Stimulated activated CD8-positive, alpha-beta memory T cell treated with anti-CD3 and anti-CD28 coated beads, Interleukin-4, amount 100 ng/mL, for 1 hour (primary cell): ENCODE measurements at places on chromosomes 4 and X.

- DNase-seq, result no peak
These were observed 17.8 kb downstream of the ZDHHC9 start for GRCh38 chrX:129825746-129826505.

GRCh38 chrX:153871451-153871850 is 14.5 kb downstream of the L1CAM start:
- DNase-seq, result no peak

GRCh38 chrX:29155286-29155685 is 568.0 kb downstream of the IL1RAPL1 start:
- DNase-seq, result no peak

GRCh38 chr4:120874792-120875774 is 47.4 kb downstream of the PRDM5 start:
- DNase-seq, result no peak

DNA sequence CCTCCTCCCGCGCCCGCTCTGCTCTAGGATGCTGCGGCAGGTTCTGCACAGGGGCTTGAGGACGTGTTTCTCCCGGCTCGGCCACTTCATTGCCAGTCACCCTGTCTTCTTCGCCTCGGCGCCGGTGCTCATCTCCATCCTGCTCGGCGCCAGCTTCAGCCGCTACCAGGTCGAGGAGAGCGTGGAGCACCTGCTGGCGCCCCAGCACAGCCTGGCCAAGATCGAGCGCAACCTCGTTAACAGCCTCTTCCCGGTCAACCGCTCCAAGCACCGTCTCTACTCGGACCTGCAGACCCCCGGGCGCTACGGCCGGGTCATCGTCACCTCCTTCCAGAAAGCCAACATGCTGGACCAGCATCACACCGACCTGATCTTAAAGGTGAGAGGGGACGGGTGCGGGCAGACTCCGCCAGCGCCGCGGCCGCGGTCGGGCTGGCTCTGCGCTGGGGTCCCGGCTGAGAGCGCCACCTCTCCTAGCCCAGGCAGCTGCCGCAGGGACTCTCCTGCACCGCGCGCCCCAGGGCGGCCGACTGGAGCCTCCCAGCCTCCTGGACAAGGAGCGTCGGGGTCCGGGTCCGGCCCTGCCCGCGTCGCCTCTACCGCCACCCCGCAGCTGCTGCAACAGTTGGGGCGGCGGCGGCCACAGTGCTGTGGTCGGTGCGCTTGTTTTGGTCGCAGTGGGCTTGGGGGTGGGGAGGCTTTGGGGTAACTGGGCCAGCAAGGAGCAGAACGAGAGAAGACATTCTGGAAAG is at the start of gene PTCHD1:
TSS of gene PTCHD1 (plus strand) at position 2 of the 752 bp plus-strand sequence. CDS start at position 29, 27 bp downstream.
- DNase-seq, result no peak

DNA sequence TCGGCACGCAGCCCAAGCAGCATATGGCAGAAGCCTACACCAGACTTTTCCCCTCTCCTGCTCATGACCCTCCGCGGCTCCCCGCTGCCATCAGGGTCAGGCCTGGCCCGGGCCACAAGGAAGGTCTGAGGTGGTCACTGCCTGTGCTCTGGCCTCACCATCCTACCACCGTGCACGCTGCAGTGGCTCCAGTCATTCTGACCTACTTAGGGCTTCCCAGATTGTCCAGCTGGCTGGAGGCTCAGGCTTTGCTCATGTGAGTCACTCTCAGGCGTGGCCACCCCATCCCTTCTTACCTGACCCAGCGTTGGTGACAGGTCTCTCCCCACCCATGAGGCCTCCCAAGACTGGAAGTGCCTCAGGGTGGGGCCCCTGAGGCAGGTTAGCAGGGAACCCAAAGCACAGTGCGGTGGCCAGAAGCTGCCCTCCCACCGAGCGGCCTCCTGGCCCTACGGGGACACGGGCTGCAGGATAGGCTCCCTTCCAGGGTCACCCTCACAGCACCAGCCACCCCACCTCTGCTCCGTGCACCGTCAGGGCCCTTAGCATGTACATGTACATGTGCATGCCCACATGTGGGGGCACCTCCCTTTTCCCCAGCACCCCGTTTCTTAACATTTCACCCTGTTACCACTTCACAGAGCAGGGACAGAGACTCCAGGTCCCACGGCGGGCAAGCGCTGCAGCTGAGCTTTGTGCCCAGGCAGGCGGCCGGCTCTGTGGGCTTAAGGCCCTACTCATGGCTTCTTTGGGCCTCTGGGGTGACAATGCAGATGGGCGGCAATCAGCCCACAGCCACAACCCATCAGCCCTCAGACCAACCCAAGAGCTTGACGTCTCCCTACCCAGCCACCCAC is 2.2 kb downstream of the TREX2 start:
- DNase-seq, result no peak

DNA sequence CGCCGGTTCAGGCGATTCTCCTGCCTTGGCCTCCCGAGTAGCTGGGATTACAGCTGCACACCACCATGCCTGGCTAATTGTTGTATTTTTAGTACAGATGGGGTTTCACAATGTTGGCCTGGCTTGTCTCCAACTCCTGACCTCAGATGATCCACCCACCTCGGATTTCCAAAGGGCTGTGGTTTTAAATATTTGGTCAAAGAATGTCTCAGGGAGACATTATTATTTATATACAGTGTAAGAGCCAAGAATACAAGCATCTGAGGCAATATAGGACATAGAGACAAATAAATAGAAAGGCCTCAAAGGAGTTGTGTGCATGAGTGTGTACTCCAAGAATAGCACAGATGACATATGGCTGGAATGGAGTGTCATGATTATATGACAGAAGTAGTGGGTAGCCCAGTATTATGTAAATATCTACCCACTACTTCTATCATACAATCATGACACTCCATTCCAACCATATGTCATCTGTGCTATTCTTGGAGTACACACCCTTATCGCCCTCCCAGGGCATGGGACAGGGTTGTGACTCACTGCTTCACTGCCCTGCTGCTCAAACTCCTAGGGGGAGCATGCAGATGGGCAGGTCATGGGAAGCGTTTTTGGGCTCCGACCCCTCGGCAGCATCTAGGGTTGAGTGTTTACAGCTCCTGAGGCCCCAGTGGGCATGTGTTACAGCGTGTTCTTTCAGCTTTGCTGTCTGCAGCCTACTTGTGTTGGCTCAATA is 1649.8 kb upstream of the PCDH10 start:
- no peak for DNase-seq

- no peak for DNase-seq
These were observed 87.3 kb upstream of the EMCN start for GRCh38 chr4:100605144-100605543.

DNA sequence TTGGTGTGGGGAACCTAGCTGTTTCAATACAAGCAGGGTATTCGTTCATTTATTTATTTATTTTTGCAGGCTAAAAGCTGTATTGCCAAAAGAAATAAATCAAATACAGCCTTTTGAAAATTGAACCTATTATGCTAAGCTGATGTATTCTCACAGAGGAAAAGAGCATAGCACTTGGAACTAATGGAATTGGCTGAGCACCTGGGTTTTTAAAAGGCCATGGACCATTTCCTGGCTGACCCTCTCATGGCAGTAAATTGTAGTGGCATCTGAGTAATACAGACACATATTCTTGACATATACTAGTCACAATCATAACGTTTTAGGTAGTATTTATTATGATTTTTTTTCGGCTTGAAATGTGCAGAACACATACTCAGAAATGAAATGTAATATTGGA is 71.8 kb upstream of the ALG13 start:
- DNase-seq, result no peak

- DNase-seq, result peak; percentile 0
These were observed 162.3 kb upstream of the MAMLD1 start for GRCh38 chrX:150200820-150201287.

GRCh38 chr4:163148466-163149336 is 18.0 kb downstream of the NAF1 start:
- DNase-seq, result no peak

DNA sequence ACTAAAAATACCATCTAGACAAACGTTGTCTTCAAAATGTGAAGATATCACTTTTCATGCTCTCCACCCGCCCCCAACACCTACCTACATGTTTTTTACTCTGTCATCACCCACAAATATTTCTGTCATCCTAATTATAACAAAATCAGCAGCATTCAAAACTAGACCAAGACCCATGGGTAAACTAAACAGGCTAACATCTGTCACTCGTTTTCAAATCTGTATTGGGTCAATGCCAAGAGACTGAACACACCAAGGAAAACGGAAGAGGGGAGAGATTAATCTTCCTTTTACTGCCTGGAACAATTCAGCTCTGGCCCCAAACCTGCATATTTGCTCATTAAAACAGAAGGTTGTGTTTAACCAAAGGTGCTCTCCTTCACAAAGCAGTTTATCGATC is 17.5 kb downstream of the FAM184B start:
- DNase-seq, result no peak

DNA sequence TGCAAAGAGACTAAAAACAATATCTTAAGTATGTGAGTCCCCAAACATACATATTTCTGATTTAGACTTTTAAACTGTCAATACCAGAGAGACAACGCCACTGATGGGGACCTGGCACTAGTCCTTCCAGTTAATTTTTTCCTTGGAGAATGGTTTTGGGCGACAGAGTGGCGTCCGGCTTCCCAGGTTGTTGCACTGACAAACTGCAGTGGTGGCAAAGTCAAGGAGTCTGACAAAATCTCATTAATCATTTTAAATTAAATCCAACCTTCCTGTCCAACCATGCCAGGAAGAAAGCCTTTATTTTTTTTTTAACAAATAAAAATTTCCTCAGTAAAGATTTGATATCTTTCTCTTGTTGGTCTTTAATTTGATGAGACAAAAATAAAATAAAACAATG is 52.8 kb downstream of the FBXO8 start:
- no peak for DNase-seq

- no peak for DNase-seq
These were observed 46.4 kb downstream of the NAT8L start for GRCh38 chr4:2105559-2105958.

- no peak for DNase-seq
These were observed 260.4 kb downstream of the SMARCA1 start for GRCh38 chrX:129262912-129263311.

- no peak for DNase-seq
These were observed 1039.7 kb downstream of the RAPGEF2 start for GRCh38 chr4:160142579-160142978.

GRCh38 chr4:37236165-37236564 is 8.4 kb upstream of the NWD2 start:
- DNase-seq, result no peak

DNA sequence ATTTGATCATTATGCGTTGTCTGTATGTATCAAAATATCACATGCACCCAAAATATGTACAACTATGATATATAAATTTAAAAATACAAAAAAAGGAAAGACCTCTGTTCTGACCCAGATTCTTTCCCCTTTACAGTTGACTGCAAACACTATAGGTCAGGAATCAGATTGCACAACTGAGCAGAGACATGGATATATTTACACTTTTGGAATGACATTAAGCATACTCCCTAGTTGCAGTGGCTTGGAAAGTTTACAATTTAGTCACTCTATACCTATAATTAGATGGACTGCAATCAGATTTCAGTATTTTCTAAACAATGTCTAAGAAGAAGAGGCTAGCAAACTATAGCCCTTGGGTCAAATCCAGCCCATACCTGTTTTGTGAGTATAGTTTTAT is 98.5 kb upstream of the INPP4B start:
- DNase-seq, result no peak

GRCh38 chr4:138003248-138003647 is 238.9 kb downstream of the SLC7A11 start:
- no peak for DNase-seq

- DNase-seq, result no peak
These were observed 112.5 kb downstream of the ANAPC10 start for GRCh38 chr4:144985531-144985930.

- no peak for DNase-seq
These were observed 58.7 kb upstream of the KDR start for GRCh38 chr4:55183926-55184599.

DNA sequence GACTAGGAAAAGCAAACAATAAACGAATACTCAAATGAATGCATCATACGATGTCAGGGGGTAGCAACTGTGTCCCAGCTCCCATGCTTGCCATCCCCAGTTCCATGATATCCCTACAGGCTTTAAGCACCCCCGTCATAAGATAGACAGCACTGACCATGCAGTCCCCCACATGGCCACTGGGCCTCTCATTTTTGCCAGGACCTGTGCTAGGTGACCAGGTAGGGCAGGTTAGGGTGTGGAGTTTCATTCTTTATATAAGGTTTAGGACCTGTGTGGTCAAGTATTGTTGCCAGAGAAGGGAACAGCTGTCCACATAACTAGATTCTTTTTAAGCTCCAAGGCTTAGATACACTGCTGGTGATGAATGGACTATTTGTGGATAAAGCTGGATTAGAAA is 9.7 kb downstream of the PPEF2 start:
- no peak for DNase-seq

- DNase-seq, result no peak
These were observed at the start of gene ZNF185 for GRCh38 chrX:152897222-152898131. Gene ZNF185 (plus strand): TSS chrX:152898067. CDS start chrX:152914490, 16,423 bp downstream.

GRCh38 chr4:159543831-159544230 is 441.0 kb downstream of the RAPGEF2 start:
- DNase-seq, result no peak

DNA sequence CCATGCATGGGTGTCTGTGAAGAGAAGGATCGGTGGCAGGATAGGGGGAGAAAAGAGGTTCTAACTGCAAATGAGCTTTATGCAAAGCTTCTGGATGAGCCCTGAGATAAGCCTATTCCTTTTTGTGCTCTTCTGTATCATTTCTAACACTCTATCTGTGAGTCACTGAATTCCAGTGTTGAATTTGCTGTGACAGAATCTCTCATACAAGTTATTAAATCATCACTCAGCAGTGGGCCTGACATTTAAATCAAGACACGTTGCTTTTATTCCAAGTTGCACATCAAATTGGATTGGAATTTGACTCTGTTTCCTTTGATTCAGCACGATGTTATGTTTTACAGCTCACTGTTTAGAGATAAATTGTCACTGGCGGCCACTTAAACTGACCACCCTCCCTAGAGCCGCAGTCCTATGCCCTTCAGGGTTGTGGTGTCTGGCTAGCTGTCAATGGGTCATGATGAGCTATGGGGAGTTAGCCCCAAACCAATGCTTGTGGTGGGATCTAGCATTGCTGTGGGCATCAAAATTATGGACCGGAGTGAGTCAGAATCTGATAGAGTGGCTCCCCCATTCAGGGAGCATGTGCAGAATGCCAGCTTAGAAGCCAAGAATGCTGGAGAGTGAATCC is 42.7 kb downstream of the LHFPL1 start:
- DNase-seq, result no peak

DNA sequence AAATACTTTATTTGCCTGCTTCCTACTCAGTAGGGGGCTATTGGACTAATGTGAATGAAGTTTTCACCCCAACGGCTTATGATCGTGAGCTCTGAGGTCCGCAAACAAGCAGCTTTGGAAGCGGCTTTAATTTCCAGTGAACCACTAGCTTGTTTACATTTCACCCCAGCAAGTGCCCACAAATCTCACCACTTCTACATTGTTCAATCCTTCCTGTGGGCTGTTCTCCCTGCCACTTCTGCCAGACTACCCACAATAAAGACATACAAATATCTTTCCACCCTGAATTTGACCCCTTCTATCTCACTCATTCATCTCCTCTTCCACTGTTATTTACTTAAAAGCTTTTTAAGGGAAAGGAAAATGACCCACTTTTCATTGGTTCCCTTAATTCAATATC is 98.0 kb downstream of the CDS1 start:
- no peak for DNase-seq

GRCh38 chrX:7641141-7641540 is 201.8 kb upstream of the VCX start:
- no peak for DNase-seq

- no peak for DNase-seq
These were observed 1.3 kb downstream of the NEUROG2 start for GRCh38 chr4:112514647-112515197.

- DNase-seq, result no peak
These were observed 16.9 kb downstream of the AKAP4 start for GRCh38 chrX:50183891-50184290.

GRCh38 chr4:89994176-89994873 is 99.7 kb downstream of the MMRN1 start:
- DNase-seq, result no peak
